ENCODE measurements at places on chromosomes 7 and 10. TPM values are rescaled to one million over a fixed set of nuclear protein-coding genes. Genes with fewer than 3 reads are reported as not detected.

HTR7 gene
- 0.40 TPM for polyA plus RNA-seq

ZNF775 gene
- 9.7 TPM for polyA plus RNA-seq

MYOZ1 gene
- polyA plus RNA-seq = 4.6 TPM

ENTPD1 gene
- 19.7 TPM for polyA plus RNA-seq

C7orf57 gene
- polyA plus RNA-seq = 0.43 TPM

NRG3 gene
- 14.6 TPM for polyA plus RNA-seq

TMEM176B gene
- polyA plus RNA-seq = 112 TPM

GRCh38 chr7:85320699-85321476, 134.0 kb upstream of the SEMA3D start:
- DNase-seq = no peak

GRCh38 chr7:130867039-130867438, 133.0 kb upstream of the KLF14 start:
- DNase-seq = no peak

- no peak for DNase-seq
Observed at GRCh38 chr7:30941582-30942323, 22.0 kb upstream of the GHRHR start.

DNA sequence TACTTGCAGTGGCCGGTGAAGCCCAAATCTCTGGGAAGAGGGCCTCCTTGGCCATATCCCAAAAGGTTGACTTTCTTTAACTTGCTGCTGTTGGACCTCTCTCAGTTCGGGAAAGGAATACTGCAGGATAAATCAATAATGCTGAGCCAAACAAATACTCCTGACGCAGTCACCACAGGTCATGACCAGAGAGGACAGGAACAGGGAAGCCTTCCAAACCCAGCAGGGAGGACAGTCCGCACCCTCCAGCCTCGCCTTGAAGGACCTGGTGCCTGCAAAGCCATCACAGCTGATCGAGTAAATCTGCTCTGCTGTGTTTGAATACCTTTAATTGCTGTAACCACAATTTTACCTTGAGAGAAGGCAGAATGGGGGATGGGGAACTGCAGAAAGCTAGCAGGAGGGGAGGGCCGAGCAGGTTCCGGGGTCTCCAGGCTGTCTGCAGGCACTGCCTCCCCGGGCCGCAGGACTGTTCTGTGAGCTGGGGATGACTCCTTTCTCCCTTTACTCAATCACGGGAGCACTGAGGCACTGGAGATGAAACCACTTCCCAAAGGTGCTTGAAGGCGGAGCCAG, 20.8 kb upstream of the INSIG1 start:
- DNase-seq = no peak

DNA sequence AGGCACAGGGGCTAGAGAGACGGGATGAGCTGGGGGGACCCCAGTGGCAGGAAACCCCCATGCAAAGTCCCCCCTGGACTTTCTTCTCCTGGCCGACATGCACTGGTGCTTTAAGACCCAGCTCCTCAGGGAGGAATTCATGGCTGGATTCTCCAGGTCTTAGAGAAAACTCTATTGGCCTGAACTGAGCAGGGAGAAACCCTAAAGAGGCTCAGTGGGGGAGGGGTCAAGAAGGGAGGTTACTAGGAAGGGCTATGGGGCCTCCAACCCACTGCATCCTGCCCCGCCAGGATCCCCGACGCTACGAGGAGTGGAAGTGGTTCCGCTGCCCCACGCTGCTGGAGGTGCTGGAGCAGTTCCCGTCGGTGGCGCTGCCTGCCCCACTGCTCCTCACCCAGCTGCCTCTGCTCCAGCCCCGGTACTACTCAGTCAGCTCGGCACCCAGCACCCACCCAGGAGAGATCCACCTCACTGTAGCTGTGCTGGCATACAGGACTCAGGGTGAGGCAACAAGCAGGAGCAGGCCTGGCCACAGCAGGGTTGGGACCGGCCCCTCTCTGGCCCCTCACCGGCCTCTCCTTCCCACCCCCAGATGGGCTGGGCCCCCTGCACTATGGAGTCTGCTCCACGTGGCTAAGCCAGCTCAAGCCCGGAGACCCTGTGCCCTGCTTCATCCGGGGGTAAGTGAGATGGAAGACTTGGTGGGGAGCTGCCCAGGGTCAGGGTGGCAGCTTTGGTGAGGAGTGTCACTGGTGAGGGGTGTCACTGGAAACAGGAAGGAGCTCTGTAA, 13.8 kb downstream of the ATG9B start:
- DNase-seq = no peak

DNA sequence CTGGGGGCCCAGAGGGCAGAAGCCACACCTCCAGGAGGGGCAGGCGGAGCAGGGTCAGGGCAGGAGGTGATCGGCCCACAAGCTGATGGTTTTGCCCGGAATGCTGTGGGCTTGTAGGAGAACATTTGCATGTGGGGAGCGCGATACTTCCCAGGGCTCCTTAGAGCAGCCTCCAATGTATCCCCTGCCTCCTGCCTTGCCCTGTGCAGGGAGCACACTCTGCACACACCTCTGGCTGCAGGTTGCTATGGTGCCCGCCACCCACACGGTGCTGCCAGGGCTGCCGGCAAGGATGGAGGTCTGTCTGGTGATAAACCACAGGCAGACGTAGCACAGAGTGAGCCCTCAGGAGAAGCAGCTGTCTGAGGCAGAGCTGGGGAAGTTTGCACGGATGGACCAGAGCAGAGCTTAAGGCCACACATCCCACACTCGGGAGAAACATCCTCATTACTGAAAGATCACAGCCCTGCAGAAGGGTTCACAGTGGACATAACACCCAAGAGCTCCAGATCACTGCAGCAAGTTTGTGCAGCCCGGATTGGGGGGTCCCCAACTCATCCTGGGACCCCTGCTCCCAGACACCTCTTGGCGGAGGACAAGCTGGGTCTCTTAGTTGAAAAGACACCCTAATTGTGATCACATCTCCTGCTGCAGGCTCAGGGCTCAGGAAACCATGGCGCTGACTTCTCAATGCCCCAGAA, 41.8 kb downstream of the VIPR2 start:
- DNase-seq = no peak

GRCh38 chr7:157970744-157971143, 616.9 kb downstream of the PTPRN2 start:
- no peak for DNase-seq

DNA sequence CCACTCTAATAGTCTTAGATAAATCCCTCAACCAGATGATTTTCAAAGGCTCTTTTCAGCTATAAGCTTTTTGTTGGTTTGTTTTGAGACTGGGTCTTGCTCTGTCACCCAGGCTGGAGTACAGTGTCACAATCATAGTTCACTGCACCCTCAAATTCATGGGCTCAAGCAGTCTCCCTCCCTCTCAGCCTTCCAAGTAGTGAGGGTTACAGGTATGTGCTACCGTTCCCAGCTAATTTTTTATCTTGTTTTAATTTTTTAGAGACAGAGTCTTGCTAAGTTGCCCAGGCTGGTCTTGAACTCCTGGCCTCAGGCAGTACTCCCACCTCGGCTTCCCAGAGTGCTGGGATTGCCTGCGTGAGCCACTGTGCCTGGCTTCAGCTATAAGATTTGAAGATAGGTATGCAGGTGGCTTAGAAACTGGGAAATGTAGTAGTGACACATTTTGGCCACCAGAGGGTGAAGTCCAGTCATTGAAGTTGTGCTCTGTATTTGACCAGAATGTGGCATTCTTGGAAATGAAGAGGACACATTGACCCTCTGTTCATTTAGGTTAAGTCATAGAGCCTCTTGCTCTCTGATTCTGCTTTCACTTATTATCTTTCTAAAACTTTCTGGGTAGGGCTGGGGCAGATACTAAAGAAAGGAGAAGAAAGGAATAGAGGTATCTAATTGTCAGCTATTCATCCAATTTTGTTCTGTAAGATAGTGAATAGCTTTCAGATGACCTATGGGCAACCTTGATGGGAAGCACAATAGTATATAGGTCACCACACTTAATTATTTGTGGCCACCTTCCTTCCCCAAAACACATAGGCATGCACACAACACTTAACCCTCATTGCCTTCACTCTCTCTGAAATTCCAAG, 36.0 kb downstream of the R3HCC1L start:
- DNase-seq = peak; percentile 51

DNA sequence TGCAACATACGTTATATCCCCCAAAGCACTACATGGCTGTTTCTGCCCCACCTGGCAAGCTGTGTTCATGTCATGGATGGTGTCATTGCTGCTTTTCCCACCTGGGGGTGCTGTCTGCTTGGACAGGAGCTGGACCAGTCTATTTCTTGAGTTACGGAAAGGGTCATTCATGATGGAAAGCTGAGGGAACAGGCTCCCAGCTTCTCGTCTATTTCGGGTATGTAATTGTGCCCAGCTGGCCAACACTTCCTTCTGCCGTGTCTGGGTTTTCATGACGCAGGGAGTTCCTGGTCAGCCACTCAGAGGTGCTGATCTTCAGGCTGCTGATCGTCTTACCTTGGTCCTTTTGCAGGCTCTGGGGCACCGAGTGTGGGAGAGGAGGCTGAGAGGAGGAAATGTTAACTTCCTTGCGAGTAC, 8.6 kb downstream of the BTBD16 start:
- DNase-seq = peak; percentile 53

DNA sequence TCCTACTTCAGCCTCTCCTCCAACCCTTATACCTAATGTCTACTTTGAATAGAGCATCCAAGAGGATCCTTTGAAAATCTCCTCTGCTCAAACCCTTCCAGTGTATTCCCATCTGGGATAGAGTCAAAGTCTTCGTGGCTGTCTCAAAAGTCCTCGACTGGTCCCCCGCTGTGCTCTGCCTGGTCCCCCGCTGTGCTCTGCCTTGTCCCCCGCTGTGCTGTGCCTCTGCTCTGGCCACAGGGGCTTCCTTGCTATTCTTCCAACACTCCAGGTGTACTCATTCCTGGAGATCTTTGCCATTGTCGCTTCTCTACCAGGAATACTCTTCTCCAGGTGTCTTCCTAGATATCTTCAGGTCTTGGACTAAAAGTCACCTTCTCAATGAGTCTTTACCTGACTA, 36.1 kb upstream of the COMMD3 start:
- DNase-seq = no peak

DNA sequence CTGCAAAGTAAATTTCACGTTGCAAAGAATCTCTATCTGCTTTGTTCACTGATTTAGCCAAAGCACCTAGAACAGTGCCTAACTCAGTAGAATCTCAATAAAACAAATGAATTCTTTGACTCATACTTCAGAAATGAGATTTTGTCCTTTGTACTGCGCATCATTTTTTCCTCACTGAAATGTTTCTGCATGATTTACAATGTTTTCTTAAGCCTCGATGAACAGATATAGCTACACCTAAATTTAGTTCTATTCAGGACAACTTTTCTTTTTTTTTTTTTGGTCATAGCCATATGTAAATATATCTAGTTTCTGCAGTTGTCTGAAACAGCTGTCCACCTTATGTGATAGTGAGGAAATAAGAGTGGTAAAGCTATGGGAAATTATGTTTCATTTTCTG, 15.3 kb downstream of the GNAT3 start:
- no peak for DNase-seq

Data from renal pelvis (tissue), 12 donors.